GM10248 (cell line): ENCODE measurements at places on chromosomes 1 and 21.
A peak's percentile ranks its signal among the peaks of the same experiment; 100 is the strongest.

DNA sequence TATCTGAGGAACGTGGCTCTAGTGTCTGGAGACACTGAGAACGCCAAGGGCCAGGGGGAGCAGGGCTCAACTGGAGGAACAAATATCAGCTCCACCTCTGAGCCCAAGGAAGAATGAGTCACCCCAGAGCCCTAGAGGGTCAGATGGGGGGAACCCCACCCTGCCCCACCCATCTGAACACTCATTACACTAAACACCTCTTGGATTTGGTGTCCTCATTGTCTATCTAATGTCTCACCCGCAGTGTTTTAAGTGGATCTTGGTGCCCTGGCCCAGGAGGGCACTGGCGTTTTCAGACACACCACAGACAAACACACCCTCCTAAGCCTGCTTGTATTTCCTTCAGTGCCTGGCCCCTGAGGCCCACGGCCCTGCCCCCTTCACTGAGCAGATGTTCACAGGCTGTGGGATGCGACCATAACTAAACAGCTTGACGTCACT, 2.2 kb upstream of the FALEC start:
- no peak for DNase-seq

DNA sequence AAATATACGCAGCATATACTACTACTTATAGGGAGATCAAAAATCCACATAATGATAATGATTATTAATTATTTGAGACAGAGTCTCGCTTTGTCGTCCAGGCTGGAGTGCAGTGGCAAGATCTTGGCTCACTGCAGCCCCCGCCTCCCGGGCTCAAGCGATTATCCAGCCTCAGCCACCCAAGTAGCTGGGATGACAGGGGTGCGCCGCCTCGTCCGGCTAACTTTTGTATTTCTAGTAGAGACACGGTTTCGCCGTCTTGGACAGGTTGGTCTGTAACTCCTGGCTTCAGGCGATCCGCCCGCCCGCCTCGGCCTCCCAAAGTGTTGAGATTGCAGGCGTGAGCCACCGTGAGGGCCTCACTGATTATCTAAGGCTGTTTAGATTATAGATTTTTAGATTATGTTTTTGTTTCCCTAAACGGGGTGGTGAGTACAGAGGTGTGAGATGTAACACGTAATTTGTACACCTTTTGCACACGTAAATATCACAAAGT, 548 bp upstream of the SLC25A33 start:
- no peak for DNase-seq

DNA sequence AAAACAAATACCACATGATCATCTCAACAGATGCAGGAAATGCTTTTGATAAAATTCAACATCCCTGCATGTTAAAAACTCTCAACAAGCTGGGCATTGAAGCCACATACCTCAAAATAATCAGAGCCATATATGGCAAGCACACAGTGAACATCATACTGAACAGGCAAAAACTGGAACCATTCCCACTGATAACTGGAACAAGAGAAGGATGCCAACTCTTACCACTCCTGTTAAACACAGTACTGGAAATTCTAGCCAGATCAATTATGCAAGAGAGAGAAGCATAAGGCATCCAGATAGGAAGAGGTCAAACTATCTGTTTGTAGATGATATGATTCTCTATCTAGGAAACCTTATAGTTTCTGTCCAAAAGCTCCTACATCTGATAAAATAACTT, 91.6 kb downstream of the DNAH14 start:
- no peak for DNase-seq

DNA sequence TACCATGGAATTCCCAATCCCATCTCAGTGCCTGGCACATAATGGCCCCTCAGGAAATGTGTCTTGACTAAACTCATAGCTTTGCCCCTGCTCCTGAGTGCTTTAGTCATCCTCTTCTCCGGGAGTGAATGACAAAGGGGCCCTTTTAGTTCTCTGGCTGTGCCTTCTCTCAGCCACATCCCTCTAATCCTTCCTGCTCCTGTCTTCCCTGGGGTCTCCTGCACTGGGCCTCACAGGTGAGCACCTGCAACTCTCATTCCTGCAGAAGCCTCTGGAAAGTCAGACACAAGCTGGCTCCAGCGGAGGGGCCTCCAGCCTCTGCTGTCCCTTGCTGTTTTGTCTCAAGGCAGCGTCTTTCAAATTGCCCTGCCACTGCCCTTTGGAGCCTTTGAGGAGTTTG, 14.0 kb upstream of the ETV3L start:
- DNase-seq, result no peak

- DNase-seq, result no peak
Measured at GRCh38 chr1:180170546-180171151, 16.0 kb downstream of the QSOX1 start.

GRCh38 chr1:112431038-112431437, 35.0 kb downstream of the CTTNBP2NL start:
- DNase-seq, result no peak

DNA sequence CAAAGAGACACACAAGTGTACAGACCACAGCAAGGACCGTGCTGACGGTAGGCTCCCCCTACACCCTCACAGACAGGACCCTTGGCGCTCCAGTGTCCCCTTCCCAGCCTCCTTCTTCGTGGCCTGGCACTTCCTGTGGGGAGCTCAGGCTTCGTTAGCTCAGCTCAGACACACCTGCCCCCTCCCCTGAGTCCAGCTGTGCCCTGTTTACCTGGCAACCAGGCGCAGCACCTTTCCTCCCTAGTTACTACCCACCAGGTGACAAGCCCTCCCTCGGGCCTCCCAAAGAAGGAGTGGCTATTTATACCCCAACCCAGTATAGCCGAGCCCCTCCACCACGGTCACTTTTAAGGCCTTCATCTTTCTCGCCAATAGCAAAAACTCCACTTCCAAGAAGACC, 4.7 kb downstream of the CELF3 start:
- DNase-seq, result no peak

DNA sequence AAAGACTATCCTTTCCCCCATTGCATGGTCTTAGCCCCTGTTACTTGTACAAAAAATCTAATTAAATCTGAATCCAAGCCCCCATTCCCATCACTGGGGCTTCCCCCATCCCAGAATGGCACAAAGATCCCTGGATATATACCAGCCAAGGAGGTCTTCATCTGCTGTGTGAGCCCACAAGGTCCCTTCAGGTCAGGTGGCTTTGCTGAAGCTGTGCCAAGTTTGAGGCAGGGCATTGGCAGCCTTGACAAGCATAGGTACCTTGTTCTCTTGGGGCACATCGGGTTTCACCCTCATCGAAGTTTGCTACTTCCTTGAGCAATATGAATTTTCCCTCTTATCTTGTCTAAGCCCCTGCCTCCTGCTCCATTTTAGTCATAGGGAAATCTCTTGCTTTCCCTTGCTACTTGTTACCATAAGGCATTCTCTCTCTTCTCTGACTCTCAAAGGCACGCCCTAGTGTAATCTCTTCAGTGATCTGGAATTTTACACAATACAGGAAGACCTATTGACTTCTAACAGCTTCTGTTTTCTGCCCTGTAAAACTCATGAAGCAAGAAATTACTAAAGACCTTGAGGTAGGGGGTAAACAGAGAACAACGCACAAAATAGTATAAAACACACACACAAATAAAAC, 71.4 kb upstream of the COG2 start:
- no peak for DNase-seq

GRCh38 chr1:216600730-216601609, 122.3 kb downstream of the ESRRG start:
- DNase-seq, result peak; percentile 42

DNA sequence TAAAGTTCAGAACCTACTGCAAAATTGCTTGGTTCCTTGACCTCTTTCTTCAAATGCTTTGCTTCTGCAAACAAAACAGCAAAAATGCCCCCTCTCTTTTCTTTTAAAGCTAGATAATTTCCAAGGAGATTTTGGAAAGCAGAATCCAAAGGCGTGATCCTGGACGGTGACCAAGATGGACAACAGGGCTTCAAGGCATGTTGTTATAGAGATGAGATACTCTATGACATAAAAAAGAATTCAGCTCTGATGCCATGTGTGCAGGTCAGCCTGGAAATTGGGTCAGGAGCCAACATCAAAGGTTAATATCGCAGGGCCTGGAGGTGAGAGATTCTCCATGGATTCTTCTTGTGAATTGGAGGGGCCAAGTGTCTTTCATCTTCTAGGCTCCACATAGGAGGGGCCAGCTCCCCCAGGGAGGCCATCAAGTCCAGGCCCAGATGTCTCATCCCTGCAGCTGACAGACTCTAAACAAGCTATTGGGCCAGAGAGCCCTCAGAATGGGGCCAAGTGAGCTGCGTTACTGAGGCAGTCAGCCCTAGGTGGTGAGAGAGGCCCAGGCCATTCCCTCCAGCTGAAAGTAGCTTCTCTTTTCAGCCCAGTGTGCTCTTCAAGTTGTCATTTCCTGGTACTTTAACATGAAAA, 45.5 kb downstream of the NMNAT2 start:
- no peak for DNase-seq

DNA sequence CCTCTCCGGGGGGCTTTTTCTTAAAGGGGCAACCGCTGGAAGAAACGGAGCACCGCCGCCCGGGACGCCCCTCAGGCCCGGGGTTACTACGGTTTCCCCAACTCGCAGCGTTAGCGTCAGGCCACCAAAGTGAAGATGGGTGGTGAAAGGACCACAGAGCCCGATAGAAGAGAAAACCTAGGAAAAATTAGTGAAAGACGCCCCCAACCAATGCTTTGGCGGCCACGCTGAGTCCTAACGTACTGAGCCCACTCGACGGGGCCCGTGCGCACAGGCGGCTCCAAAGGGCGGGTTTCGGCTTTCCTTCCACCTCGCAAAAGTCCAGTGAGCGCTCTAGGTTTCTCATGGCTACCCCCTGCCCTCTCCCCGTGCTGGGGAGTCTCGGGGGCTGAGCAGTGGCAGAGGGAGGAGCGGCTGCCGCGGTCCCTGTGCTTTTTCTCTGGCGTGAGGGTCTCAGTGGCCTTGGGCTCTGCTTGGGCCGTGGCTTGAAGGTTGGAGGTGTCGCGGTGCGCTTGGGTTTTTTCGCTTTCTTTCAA, 12.2 kb upstream of the SPEN start:
- DNase-seq, result no peak

DNA sequence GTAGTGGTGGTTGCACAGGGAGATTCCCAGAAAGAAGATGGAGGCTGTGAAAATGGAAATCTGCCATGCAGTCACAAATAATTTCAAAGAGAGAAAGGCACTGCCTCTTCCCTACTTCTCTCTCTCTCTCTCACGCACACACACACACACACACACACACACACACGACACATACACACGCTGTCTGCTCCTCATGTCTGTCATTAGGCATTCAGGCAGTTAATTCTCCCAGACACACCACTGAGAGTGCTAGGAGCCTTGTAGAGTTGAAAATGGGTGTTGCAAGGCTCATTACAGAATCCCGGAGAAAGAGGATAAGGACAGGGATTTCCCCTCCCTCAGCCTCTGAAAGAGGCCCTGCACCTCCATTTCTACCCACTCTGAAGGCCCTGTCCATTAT, 47.8 kb upstream of the LRRN2 start:
- no peak for DNase-seq

DNA sequence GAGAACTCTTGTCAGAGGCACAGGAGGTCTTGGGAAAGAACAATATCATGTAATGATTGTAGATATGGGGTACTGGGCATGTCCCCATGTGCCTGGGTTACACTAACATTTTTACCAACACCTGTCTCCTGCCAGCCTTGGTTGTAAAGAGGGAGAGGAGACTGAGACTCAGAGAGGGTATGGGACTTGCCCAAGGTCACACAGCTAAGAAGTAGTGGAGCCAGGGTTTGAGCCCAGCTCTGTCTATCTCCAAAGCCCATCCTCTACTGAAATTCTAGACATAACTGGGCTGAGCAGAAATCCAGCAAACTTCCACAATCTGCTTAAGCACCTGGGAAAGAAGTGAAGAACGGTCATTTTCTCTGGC, 2.6 kb upstream of the THEMIS2 start:
- DNase-seq, result no peak

DNA sequence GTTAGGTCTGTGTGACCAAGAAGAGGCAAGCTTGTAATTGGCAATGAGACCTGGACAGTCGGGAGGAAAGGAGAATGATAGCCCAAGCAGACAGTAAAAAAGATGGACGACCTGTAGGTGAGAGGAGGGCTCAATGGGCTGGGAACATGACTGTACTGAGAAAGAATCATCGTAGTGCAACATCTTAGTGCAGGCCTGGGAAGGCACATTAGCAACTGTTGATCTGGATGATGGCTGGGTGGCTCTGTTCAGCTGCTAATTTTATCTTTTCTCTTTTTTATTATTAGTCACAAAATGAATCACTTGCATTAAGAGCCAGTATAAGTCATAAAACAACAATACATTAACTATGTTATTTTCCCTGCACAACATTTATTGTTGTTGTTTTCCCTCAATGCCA, 32.9 kb downstream of the IFI44 start:
- DNase-seq, result no peak

DNA sequence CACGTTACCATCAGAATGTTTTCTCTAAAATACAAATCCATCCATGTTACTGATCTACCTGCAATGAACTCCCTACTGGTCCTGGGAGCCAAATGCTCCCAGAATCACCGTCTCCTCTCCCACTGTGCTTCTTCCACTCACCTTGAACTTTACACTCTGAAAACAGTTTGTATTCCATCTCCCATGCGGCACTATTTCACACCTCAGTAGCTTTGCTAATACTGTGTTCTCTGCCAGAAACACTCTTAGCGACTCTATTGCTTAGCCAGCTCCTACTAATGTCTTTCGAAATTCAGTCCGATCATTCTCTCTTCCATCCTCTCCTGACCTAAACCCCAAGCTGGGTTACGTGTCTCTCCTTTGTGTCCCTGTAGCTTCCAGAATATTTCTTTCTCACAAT, 284.4 kb upstream of the DUSP10 start:
- no peak for DNase-seq

DNA sequence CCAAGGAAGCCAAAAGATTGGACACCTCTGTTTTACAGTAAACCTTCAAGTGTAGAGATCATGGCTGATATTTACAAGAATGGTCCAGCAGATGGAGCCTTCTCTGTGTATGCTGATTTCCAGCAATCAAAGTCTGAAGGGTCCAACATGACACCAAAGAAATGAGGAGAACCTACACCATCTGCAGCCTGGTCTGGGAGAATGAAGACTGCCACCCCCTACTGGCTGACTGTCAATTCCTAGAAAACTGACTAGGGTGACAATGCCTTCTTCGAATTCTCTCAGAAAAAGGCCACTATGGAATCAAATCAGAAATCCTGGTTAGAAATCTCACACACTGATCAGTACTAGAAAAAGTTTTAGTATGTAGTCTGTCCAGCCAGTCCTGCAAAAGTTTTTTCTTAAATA, 83.3 kb downstream of the CDC42BPA start:
- DNase-seq, result peak; percentile 21

GRCh38 chr1:46618754-46619415, 2.3 kb upstream of the MOB3C start:
- no peak for DNase-seq

DNA sequence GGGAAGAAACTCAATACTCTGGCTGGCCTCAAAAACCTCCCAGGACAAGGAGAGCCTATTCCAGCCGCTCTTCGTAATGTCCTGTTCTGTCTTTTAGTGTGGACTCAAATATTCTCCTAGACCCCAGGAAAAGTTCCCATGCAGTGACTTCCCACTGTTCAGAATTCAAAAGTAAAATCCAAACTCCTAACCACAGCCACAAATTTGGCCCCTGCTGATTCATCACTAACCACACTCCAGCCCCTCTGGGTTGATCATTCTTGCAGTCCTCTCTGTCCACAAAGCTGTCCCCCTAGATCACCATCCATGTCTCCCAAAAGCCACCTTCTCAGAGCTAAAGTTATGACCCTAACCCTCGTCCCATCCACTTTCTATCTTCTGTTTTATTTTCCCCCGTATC, 5.1 kb downstream of the CTNNBIP1 start:
- no peak for DNase-seq
